NCI-H748 treated with DMSO at 0.1 percent for 48 hours (cell line): ENCODE measurements at places on chromosomes 3 and 15.
A peak's percentile ranks its signal among the peaks of the same experiment; 100 is the strongest.

DNA sequence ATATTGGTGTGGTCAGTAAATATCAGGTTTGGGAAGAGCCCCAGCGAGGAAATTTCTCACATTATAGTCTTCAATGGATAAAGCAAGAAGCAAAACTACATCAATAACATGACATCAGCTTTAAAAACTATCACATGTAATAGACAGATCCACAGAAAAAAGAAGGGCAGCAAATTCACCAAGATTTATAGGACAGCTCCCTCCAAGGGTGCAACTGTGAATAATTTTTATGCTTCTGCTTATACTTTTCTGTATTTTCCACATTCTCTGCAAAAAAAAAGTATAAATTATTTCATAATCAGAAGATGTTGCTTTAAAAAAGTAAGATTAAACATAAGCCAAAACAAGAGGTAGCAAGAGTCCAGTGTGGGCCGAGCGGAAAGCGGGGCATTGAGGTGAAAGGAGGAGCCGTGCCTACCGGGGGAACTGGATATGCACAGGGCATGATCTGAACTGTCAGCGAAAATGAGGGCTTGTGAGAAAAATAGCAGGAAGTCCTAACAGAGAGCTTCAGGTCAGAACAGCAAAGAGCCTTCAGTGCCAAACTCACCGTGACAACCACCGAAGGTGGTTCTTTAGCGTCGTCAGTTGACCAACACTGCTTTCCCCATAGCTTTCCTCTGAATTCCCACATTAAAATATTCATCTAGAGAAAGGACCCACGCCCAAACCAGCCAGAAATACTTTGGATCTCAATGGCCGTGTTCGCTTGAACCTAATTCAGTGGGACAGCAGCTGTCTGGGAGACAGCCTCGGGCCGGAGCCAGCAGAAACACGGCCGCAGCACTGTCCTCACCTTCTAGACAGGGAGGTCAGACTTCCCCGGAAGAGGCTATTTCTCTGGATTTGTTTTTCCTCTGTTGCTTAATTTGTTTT lies 59.8 kb downstream of the FAM174B start:
- no peak for DNase-seq

DNA sequence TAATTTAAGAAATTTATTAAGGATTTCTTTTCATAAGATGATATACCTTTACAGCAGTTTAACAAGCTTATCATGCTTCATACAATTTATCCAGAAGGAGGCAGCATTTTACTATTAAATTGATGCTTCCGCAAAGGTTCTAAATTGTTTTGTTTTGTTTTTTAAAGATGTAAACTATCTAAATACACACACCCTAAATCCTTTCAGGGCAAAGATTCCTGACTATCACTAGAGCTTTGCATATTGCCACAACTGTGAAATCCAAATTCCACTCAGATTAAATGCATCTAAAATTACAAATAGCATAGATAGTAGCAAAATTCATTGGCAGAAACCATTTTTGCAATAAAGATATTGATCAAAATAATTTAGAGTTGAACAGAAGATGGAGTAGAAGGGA lies 44.5 kb upstream of the CCNL1 start:
- peak; percentile 5 for DNase-seq

DNA sequence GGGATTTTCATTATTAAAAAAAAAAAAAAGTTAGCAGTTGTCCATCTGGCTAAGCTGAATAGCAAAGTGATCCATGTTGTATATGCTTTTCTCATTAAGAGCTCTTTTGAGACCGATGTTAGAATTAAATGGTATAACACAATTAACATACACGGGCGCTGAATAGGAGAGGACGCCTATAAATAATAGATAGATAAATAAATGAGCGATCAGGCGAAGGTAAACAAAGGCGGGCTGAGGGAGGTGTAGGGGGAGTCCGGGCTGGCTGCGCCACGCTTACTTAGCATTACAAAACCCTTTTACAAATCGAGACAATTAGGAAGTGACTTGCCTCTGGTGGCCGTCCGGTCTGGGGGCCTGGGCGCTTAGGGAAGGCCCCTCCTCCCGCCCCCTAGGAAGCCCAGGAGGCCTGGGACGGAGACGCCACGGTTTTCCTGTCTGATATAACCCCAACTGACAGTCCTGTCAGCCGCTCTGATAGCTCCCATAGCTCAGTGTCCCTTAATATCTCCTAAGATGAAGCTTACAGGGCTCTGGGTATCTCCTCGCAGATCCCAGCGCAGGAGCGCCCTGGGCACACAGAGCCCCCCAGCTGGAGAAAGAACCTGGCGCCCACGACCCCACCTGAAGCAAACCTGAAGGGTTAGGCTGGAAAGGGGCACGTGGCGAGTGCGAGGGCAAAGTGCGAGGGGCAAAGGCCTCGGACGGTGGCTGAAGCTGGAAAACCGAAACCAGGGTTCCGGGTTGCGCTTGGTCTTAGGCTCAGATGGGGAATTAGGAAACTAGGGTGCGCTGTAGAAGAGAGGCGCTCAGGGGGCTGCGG lies 3.6 kb downstream of the SOX14 start:
- peak; percentile 21 for DNase-seq

DNA sequence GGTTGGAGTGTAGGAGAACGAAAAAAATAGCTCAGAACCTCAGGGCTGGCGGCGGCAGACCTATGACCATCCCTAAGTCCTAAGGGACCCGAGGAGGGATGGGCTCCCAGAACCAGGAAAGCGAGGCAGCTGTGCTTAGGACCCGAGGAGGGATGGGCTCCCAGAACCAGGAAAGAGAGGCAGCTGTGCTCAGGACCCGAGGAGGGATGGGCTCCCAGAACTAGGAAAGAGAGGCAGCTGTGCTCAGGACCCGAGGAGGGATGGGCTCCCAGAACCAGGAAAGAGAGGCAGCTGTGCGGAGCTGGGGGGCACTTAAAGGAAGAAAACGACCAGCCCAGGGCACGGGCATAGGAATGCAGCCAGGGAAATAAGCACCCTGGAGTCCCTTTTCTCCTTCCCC lies 125.0 kb upstream of the DLG1 start:
- DNase-seq, result no peak

DNA sequence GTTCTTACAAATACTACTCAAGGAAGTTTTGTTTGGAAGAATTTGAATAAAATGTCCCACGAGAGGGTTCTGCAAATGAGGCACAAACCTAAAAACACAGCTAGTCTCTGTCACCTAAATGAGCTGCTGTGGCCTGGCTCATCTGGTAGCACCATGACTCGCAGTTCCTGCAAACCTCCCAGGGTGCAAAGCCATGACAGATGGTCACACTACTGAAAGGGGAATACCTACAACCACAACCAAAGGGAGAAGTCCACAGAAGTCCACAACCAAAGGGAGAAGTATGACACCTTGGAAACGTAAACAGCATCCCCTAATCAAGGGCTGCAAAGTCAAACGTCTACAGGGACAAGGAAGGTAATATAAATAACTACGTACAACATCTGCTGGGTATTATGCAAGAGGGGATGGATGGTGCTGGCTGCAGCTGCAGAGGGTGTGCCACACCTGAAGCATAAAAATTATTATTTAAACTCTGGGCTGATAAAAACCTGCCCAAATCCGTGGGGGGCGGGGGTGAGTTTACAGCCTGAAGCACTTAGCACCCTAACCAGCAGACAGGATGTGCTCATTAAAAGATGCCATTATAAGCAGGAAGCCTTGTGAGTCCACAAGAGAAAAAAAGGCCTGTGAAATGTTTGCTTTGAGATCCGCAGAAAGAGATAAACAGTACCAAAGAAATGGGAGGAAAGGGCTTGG lies 184.0 kb downstream of the MAGI1 start:
- peak; percentile 85 for DNase-seq

DNA sequence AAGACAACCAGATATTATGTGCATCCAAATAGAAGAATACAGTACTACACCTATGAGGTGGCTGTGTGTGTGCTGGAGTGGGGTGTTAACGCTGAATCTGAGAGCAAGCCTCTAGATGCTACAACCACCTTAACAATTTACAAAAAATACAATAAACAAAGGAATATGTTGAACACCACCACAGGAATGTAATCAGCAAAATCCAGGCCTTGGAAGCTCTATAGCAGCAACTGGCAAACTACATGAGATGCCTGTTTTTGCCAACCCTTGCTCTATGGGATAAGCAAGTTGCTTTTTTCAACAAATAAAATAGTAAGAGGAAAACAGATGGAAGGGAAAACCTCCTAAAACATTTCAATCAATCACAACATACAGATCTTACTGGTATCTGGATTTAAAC lies 23.9 kb downstream of the SLTM start:
- DNase-seq, result no peak

GRCh38 chr15:78338781-78339180 lies 1.4 kb upstream of the CRABP1 start:
- no peak for DNase-seq

GRCh38 chr3:294096-294495 lies 97.5 kb downstream of the CHL1 start:
- DNase-seq, result no peak

GRCh38 chr3:81864272-81864671 lies 102.8 kb upstream of the GBE1 start:
- no peak for DNase-seq

DNA sequence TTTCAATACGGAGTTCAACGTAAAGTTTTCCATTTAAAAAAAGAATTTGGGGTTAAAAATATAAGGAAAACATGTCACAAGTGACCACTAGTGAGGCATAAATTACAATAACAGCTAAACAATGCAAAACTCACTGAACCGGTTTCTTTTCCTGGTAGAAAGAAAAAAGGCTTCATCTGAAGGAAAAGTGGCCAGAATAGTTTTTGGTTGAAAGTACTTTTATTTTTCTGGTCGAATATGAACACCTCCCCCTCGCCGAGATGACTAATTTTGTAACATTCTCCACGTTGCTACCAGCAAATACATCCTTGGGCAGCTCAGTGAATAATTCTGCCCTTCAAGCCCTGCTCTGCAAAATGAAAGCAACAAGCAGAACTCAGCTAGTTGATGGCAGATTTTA lies 3.9 kb upstream of the SRGAP3 start:
- no peak for DNase-seq

DNA sequence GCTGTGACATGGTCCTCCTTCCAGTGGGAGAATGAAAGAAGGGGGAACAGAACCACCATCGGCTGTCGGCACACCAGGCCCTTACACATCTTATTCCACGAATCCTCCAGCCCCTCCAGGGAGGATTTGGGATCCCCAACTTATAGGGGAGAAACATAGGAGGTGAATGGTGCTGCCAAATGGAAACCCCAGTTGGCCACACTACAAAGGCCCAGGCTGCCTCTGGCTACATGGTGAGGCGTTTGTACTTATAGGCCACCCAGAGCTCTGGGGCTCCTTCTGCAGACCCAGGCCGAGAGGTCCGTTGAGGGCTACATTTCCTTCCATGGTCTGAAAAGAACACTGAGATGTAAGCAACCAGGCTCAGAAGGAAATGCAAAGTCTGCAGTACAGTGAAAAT lies 12.0 kb downstream of the AMOTL2 start:
- no peak for DNase-seq

GRCh38 chr3:168844472-168844871 lies 748.7 kb upstream of the GOLIM4 start:
- no peak for DNase-seq

DNA sequence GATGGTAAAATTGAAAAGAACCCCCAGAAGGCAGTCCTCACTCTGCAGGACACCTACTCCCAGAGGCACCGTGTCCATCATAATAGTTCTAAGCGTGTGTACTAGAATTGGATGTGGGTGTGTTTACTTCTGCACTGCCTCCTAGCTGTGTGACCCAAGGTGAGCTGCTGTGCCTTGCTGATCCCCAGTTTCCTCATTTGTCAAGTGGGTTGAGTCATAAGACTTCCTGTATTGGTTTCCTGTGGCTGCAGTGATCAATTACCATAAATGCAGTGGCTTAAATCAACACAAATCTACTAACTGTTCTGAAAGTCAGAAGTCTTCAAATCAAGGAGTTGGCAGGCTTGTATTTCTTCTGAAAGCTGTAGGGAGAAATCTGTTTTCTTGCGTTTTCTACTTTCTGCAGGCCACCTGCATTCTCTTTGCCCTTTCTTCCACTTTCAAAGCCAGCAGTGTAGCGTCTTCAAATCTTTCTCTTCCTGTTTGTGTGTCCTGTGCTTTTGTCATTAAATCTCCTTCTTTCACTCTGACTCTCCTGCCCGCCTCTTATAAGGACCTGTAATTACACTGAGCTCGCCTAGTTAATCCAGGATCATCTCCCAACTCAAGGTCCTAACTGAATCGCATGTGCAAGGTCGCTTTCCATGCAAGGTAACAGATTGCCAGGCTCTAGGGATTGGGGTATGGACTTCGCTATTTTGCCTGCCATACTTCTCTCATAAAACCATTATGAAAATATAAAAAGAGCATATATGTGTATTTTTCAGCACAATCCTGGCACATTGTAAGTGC lies 59.0 kb downstream of the RORA start:
- DNase-seq, result no peak

GRCh38 chr15:98658831-98659699 lies 10.7 kb downstream of the IGF1R start:
- peak; percentile 54 for DNase-seq

DNA sequence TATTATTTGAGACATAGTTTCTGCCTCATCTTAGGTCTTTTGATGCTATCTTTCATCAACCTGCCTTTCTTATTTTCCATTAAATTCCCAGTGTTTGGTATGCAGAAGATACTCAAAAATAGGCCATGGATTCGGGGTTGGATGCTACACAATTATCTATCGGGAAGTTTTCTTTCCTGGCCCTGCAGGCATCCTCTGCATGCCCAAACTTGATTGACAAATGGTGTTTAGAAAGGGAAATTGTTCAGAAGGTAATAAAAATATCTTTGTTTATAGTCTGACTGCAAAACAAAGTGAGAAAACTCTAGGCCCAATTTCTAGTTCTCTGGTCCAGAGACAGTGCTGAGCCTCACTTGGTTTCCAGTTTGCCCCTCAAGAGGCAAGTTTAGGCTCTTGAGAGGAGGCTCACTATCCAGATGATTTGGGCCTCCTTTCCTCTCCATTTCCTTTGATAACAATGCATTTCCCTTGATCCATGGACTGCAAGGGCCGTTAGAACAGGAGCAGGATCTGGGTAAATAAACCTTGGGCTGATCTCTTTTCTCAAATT lies 157.1 kb upstream of the DPH6 start:
- no peak for DNase-seq

DNA sequence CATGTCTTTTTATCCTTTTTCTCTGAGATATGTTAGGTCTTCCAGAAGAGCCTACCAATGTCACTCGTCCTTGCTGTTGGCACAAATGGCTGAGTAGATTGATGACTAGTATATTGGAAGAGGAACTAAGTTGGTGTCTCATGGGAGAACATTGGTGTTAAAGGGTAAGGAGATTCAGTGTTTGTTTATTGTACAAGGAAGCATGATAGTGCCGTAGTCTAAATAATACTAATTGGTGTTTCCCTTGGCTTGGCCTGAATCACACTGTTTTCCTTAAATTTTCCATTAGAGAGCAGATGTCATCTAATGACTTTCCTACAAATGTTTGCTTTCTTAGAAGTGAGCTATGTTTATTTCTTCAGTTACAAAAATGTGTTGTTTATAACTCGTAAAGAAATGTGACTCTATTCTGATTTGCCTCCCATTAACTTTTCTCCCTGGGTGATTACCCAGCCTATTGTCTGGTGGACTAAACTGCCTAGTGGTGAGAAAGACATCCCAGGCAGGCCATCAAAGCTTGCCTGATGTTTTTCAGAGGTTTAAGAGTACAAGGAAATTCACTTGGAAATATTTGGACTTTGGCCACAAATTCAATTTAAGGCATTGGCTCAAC lies 28.7 kb downstream of the ADAMTSL3 start:
- DNase-seq, result no peak

GRCh38 chr3:113684271-113684819 lies 12.1 kb downstream of the USF3 start:
- no peak for DNase-seq
